ENCODE measurements at places on chromosomes 7 and 10. TPM values are rescaled to one million over a fixed set of nuclear protein-coding genes. Genes with fewer than 3 reads are reported as not detected.

Gene PNLIPRP3
- not detected for total RNA-seq

Gene STX1A
- 21.2 TPM for total RNA-seq

Gene NPSR1
- not detected for total RNA-seq

Gene PSAP
- 225 TPM for total RNA-seq

Gene RELN
- not detected for total RNA-seq

Gene OR6B1
- not detected for total RNA-seq

Gene PRKG1
- 0.27 TPM for total RNA-seq

Gene CPA2
- total RNA-seq: not detected

Data from T-helper 17 cell (primary cell).